ENCODE measurements at places on chromosomes 7 and 10. TPM values are rescaled to one million over a fixed set of nuclear protein-coding genes. Genes with fewer than 3 reads are reported as not detected.

- no peak for DNase-seq
Observed at GRCh38 chr7:147251751-147252325, 1135.2 kb downstream of the CNTNAP2 start.

- DNase-seq, result no peak
Observed at GRCh38 chr10:25130906-25131305, 43.9 kb upstream of the GPR158 start.

DNA sequence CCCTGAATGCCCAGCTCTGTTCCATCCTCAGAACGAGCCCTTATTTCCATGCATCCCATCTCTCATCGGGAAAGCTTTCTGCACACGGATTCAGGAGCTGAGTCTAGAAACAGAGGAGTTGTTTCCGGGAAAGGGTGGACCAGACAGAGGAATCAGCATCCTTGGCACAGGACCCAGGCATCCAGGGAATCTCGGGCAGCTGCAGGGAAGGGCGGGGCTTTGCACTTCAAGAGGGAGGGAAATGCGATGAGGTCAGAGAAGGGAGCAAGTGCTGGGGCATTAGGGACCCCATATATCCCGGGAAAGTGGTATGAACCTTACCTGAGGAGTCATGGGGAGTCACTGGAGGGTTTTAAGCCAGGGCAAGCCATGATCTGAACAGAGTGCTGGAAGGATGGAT is 68.5 kb downstream of the NPTX2 start:
- DNase-seq, result no peak

GRCh38 chr7:156234192-156234591 is 406.4 kb upstream of the RNF32 start:
- no peak for DNase-seq

- DNase-seq, result no peak
Observed at GRCh38 chr10:1035201-1035600, 9.5 kb upstream of the IDI2 start.

DNA sequence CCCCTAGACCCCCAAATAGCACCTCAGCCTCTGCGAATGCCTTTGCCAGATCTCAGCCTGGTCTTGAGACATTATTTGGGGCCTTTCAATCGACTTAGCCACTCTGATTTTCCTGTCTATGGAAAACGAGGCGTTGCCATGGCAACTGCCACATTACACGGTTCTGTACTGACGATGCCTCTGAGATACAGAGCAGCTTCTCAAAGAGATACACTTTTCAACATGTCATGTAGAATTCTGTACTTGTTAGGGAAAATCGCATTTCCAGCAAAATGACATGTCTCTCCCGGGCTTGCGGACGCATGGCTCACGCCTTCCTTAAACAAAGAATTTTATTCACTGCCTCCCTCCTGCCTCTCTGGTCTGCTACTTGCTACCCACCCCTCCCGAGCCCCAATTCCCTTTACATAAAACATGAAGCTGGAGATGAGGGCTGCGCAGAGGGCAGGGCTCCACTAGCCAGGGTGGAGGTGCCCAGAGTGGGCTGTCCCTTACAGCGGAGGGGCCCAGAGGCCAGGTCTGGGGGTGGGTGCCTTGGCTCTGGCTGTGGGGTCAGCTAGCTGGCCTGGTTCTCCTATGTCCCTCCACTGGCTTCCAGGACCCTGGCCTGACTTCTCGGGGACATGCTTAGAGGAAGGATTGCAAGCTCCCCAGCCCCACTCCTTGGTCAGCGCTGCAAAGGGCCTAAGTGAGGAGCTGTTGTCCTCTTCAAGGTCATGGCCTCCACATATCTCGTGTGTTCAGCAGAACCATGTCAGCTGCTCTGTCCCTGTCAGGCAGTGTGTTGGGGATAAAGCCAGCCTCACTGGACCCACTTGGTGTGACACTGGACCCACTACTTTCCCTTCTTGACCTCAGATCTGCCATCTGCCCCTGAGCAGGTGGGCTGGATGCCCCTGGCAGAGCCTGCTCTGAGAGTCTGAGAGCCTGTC is 342.5 kb downstream of the RPS24 start:
- DNase-seq, result no peak

Gene FAM107B
- 40.2 TPM for total RNA-seq

Gene FOXP2
- 85.2 TPM for total RNA-seq

Gene OR2F2
- total RNA-seq, result not detected

Gene PIP
- total RNA-seq, result not detected

Gene NODAL
- not detected for total RNA-seq

Gene PRKCQ
- 3.2 TPM for total RNA-seq

Gene C10orf88
- total RNA-seq, result 18.5 TPM

Measured in urinary bladder (tissue), 4 donors.